LoVo (cell line): ENCODE measurements at places on chromosomes 1 and 21.

GRCh38 chr1:176601348-176601747, 138.4 kb downstream of the PAPPA2 start:
- no peak for DNase-seq

DNA sequence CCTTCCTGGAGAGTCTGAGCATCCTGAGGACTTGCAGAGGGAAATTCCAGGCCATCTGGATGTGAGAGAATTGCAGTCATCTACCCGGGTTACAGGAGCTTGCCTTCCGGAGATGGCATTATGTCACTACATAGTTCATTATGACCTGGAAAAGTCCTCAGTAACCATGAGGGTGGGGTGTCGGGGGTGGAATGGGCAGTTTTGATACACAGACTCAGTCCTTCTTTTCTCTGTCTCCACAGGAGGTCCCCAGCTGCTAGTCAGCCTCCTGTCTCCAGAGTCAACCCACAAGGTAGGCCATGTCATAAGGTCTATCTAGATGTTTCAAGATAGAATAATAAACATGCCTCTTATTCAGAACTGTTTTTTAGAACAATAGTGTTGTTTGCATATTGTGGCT, 268.2 kb upstream of the SGIP1 start:
- no peak for DNase-seq

- peak; percentile 79 for DNase-seq
These were observed 16.2 kb downstream of the TTC39A start for GRCh38 chr1:51313961-51314777.

- DNase-seq: no peak
These were observed 20.4 kb upstream of the FMOD start for GRCh38 chr1:203371288-203371687.

GRCh38 chr1:235229868-235230267, 68.8 kb upstream of the RBM34 start:
- no peak for DNase-seq

DNA sequence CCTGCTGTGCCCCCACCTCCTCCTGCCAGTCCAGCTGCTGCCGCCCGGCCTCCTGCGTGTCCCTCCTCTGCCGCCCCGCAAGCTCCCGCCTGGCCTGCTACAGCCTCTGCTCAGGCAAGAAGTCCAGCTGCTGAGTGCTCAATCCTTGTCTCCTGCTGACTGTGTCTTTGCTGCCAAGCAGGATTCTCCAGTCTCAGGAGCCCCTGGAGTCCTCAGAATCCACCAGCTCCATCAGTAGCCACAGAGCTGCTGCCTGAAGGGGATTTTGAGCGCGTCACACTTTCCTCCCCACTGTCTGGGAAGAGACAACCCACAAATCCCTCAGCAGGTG, 973 bp downstream of the KRTAP10-11 start:
- DNase-seq: no peak

DNA sequence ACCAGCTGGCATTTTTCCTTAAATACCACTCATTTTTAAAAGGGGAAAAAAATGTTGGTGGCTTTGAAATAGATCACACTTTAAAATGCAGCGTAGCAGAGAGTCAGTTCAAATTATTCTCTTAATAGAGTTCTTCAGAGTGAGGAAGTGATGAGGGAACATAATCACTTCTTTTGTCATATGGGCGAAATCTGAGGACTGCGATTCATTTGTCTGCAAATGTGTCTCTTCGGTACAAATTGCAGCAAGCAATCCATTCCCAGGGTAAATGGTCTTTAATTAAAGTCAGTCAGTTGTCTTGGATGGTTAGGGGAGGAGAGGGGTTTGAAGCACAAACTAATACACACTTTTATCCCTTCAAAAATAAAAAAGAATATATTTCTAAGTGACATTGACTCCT, 86.0 kb upstream of the SELENON start:
- no peak for DNase-seq

DNA sequence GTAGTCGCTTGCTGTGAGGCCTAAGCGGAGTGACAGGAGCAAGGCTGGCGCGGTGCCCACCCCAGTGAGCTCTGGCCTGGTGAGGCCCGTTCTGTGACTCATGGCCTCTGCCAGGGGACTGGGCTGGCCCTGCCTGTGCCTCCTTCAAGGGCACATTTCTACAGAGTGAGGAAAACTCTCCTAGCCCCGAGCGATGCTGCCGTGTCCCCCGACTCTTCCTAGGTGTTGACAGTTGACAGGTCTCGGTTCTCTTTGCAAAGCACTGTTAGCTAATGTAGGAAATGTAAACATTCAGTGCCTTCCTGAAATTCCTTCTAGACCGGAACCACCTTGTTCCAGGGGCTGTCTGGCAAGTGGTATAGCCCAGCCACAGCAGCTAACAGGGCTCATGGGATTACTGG, 43.9 kb downstream of the ABCG1 start:
- peak; percentile 41 for DNase-seq

- DNase-seq: no peak
These were observed 253.6 kb upstream of the IRF2BP2 start for GRCh38 chr1:234863551-234863971.

GRCh38 chr1:218456444-218456843, 111.3 kb downstream of the TGFB2 start:
- DNase-seq: no peak

DNA sequence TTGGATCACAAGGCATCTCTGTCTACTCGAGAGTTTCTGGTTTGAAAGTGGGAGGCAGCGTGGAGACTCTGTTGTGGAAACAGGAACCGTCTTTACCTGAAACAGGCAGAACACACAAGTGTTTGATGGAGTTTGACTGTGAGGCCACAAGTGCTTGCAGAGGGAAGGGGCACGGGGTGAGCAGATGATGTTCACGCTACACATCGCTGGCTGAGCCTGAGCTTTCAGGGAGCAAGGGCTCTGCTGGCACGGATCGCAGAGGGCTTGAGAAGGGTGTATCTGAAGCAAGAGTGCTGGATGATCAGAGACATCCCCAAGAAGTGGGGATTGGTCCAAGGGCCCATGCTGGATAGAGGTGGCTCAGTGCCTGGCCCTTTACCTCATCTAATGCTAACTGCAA, 59.3 kb downstream of the IGSF21 start:
- DNase-seq: no peak

- no peak for DNase-seq
These were observed 74.9 kb upstream of the BEND5 start for GRCh38 chr1:48851638-48852037.

GRCh38 chr21:20272791-20273362, 725.3 kb upstream of the NCAM2 start:
- no peak for DNase-seq

DNA sequence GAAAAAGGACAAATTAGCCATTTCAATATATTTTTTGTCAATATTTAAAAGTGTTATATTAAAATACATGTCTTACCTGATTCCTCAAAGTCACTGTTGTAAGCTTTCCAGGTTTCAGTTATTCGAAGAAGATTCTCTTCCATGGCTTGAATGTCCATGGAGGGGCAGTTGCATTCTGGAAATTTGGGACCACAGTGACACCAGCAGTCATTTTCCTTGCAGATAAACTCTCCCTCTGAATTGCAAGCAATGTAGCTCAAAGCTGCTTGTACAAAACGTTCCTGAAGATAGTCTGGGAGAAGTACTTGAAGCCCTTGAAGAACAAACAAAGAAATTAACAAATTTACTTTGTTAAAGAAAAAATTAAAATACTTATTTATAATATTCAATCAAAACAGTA, 251.7 kb downstream of the BRINP3 start:
- no peak for DNase-seq

DNA sequence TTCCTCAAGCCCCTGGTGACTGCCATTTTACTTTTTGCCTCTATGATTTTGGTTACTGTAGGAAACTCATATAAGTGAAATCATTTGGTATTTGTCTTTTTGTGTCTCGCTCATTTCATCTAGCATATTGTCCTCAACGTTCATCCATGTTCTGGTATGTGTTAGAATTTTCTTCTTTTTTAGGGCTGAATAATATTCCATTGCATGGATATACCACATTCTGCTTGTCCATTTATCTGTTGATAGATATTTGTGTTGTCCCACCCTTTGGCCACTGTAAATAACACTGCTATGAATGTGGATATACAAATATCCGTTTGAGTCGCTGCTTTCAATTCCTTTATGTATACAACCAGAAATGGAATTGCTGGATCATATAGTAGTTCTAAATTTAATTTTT, 4.5 kb upstream of the GALNT2 start:
- no peak for DNase-seq

GRCh38 chr1:214537219-214537618, 14.2 kb downstream of the PTPN14 start:
- no peak for DNase-seq

GRCh38 chr1:198102454-198102827, 54.4 kb upstream of the NEK7 start:
- no peak for DNase-seq
